ENCODE measurements at places on chromosomes 7 and 10.
A peak's percentile ranks its signal among the peaks of the same experiment; 100 is the strongest.

DNA sequence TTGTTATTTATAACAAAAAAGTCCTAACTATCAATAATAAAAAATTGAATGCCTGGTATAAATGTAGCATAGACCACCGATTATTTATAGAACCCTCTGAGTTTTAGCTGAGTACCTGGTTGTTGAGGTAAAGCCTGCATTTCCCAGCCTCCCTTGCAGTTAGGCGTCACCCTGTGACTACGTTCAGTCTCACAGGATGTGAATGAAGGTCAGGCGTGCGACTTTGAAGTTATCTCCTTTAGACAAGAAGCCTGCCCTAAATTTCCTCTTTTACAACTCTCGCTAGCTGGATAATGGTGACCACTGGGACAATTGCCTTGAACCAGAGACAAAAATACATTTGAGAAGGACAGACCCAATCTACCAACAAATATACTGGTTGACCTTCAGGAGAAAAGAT, 67.5 kb upstream of the TES start:
- no peak for DNase-seq

- no peak for DNase-seq
These were observed 140.0 kb upstream of the PHYHIPL start for GRCh38 chr10:59036311-59037017.

- no peak for DNase-seq
These were observed 56.7 kb upstream of the ELN start for GRCh38 chr7:73971322-73971703.

DNA sequence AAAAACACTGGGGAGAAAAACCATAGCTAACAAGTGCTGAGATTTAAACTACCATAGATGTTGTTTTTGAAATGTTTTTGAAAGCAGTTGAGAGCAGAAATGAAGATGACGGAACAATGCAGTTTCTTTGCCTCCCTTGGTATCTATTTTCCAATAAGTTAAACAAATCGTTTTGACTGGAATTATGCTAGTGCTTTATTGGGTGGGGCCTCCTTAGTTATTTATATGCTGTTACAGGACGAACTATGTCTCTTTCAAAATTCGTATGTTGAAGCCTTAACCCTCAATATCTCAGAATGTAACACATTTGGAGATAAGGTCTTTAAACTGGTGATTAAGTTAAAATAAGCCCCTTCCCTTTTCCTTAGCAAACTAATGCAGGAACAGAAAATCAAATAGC, 45.5 kb upstream of the SEPHS1 start:
- no peak for DNase-seq

DNA sequence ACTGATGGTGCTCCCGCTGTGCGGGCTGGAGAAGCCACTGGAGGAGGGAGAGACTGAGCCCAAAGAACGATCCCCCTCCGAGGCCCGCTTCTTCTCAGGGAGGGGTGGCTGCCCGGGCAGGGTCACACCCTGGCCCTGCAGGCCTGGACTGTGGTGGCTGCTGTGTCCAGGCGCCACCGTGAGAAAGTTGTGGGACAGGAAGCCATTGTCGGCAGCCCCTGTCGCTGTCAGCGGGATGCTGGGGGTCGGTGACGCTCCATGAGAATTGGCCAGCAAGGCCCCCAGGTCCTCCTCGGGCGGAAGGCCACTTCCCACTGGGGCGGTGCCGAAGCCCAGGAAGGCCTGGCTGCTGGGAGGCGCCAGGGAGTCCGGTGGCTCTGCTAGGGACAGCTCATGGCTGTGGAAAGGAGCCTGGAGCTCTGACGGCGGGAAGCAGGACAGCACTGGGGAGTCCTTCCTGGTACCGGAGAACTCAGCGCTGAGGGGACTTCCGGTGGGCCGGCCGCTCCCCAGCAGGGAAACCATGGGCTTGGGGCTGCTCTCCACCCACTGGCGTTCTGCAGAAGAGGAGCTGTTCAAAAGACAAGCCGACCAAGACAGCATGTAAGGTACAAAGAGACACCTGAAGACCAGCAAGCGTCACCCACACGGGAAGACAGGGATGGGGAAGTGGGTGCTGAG, 278.8 kb downstream of the TNS3 start:
- DNase-seq, result no peak

- DNase-seq, result no peak
These were observed 189.4 kb upstream of the AHR start for GRCh38 chr7:17109020-17109419.

DNA sequence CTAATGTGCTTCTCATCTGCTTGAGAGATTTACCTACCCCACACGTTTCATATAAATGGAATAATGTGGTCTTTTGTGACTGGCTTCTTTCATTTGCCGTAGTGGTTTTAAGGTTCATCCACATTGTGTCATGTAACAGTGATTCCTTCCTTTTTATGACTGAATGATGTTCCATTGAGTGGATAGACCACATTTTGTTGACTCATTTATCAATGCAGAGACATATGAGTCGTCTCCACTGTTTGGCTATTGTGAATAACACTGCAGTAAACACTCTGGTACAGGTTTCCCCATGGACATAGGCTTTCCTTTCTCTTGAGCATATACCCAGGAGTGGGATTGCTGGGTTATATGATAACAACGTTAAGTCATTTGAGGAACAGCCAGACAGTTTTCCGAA, 2.0 kb upstream of the AOC1 start:
- DNase-seq, result no peak

DNA sequence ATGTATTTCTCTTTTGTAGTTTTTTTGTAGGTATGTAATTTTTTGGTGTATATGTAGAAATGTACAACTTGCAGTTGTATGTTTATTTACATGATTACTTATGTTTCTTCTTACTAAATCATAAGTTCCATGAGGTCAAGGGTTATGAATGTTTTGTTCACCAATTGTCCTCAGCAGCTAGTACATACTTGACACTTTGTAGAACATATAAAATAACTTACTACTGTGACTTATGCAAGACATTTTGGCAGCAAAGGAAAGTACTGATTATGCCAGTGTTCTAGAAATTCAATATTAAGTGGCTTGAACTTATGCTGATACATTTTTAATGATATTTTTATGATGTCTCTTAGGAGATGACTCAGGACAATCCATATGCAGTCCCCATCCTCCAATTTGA, 209.6 kb downstream of the DKK1 start:
- DNase-seq, result no peak

- peak; percentile 8 for DNase-seq
These were observed 86.9 kb downstream of the JAZF1 start for GRCh38 chr7:28093623-28094232.

GRCh38 chr10:11177381-11177780, 159.7 kb downstream of the CELF2 start:
- no peak for DNase-seq

DNA sequence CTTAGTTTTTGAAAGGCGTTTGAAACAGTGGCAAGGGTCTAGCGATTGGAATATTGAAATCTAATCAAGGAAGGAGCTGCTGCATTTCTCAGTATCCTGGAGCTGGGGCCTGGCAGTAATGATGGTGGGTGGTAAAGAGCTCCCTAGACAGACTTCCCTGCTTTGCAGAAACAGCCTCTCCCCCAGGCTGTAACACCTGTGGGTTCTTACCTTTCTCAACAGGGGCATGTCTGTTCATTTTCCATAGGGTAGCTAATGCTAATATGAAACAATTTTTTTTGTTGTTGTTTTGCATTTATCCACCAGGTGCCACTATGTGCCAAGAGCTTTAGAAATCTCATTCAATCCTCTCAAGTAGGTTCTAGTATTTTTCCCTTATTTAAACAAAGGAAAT, 345.5 kb downstream of the REEP3 start:
- DNase-seq, result no peak

DNA sequence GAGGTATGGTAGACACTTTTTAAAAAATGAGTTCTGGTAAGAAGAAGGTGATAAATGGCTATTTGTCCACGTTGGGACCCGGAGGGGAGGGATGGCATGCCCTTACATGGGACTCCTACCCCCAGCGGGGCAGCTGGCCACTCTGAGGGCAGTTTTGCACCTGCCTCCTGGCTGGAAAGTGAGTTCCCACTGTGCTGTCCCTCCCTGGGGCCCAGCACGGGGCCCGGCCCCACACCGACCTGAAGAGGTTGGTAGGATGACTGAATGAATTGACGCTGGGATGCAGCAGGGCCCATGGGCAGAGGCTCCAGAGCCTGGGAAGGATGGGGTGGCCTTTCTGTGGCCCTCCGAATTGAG, 601 bp upstream of the AEBP1 start:
- no peak for DNase-seq

DNA sequence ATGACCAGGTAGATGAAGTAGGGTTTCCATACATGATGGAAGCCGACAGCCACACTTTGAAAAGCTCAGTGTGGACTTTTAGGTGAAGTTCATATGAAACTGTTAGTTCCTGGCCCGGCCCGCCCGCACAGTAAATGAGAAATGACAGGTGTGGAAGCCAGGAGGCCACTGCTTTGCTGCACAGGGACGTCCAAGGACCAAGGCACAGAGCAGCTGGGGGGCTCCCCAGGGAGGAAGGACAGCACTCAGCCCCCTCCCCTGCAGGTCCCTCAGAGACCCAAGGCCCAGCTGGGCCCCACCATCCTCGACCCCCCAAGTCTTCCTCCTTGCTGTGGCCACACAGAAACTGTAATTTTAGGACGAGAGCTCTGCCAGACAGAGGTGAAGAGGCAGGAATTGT, 219.2 kb downstream of the PTPRN2 start:
- no peak for DNase-seq

GRCh38 chr7:99106411-99106810, 37.5 kb downstream of the SMURF1 start:
- DNase-seq, result no peak

GRCh38 chr10:15152556-15152955, 15.9 kb downstream of the NMT2 start:
- DNase-seq, result no peak

GRCh38 chr10:79136236-79137005, 67.7 kb downstream of the ZMIZ1 start:
- DNase-seq, result no peak

- no peak for DNase-seq
These were observed 119.0 kb downstream of the C7orf25 start for GRCh38 chr7:42792841-42793240.

DNA sequence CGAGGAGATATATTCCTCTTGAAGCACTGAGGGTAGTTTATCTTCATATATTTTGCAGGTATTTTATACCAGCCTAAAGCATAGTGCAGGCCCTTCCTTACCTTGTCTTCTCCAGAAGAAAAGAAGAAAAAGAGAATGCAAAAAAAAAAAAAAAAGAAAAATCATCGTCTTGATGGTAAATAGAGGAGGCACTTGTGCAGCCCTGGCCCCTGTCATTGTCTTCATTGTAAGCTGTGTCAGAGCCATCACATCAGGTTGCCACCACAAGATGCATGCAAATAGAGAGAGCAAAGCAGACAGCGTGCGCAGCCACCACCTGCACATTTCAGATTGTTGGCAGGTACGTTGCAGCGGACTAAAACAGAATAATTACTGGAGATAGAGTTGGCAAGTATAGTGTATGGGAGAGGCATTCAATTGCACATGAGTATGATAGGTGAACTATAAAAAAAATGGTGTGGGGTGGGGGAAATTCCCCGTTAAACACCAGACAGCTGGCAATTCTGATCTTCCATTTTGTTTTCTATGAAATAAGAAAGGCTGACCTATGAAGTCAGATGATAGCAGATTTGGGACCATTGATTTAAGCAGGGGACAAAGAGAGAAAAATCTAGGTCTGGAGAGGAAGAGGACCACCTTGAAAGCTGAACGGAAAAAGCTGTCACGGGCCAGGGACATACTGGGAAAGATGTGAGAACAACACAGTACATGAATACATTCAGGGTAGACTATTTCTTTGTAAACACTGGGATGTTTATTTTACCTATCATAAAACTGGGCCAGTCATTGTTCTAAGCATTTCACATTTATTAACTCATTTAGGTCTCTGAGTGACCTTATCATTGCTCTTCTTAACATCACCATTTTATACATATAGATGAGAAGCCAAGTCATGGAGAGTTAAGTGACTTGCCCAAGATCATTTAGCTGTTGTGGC, 306.3 kb upstream of the SP8 start:
- no peak for DNase-seq

- DNase-seq, result no peak
These were observed 226.5 kb downstream of the FANK1 start for GRCh38 chr10:126122881-126123280.

DNA sequence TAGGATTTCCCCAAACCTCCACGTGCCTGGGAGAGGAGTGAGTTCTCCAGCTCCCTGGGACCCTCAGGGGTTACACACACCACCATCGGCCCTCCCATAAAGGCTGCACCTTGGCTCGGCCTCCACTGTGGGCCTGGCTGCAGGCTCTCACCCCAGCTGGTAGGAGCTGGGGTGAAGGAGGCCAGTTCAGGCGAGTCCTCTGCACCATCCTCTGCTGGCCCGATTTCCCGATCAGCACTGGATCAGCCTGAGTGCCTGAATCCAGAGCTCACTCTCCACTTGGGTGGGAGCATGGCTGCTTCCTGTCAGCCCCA, 115.1 kb upstream of the RET start:
- no peak for DNase-seq

DNA sequence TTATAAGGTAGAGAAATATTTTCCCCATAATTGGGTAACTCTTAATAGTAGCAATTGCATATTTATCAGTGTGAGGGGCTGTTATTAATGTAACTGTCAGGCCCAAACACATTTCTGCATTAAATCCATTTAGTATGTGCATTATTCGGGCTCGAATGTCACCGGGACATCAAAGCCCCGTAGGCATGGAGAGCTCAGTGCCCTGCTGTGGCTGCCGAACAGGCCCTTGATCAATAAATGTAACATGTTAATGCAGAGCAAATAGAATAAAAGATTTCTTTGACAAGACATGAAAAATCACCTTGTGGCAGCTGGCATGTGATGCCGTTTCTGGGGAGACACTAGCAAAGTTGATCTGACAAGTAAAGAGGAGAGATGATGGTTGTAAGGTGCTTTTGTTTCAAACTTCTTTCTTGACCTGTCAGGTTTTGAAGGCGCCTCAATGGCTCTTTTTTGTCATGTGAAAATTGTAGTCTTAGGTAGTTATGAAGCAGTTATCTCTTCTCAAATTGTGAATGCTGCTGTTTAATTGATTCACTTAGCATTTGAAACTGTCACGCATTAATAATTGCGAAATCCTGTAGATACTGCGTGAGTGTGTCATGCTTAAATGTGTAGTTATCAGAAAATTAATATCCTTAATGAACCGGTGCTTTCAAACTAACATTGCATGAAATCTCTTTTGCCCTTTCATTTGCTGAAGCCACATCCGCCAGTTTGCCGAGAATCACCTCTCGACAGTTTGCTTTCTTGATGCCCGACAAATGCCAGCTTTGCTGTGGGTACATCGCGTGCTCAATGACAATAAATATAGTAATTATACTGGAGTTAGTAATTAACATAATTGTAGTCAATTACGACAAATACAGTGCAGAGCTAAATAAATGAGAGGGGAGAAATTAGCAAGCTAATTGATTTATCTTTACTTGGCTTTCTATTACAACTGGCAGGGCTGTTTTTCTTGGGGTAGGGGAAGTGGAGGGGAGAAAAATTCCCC, 19.5 kb downstream of the LRMDA start:
- DNase-seq, result no peak
